Cerebellar cortex (tissue), 1 donor: ENCODE measurements at places on chromosomes 7 and 10.

- DNase-seq = no peak
Measured at GRCh38 chr10:84188815-84189214, 5.5 kb upstream of the CDHR1 start.

DNA sequence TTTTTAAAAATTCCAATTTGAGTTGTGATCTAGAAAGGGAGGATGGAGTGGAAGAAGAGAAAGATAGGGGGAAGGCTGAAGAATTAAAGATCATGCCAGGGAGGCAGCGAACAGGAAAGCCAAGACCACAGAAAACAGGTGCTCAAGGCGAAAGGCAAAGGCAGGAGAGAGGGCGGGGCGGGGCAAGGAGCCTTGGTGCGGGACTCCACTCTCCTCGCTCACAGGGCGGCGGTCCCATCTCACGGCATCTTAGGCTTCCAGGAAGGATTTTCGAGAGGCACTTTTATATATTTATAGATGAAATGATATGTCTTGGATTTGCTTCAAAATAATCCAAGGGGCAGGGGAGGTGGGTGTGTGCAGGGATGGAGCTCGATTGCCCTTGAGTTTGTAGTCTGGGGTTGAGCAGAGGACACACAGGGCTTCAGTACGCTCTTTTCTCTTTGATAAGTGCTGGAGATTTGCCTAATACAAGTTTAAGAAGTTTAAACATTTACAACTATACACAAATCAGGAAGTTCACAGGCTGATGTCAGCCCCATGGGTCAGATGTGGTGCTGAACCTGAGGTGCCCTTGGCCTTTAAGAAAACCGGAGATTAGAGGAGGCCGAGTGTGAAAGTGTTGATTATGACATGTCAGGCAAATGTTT is 161.1 kb downstream of the PRKAG2 start:
- DNase-seq = no peak

- DNase-seq = no peak
Measured at GRCh38 chr10:5546891-5547680, 22.3 kb downstream of the CALML3 start.

- DNase-seq = no peak
Measured at GRCh38 chr7:49781996-49782395, 8.6 kb downstream of the VWC2 start.

GRCh38 chr7:33500703-33501701 is 371.6 kb downstream of the BBS9 start:
- DNase-seq = no peak
